LoVo (cell line): ENCODE measurements at places on chromosomes 6 and 20.

GRCh38 chr20:11813106-11813890 is 104.4 kb upstream of the BTBD3 start:
- DNase-seq: no peak

DNA sequence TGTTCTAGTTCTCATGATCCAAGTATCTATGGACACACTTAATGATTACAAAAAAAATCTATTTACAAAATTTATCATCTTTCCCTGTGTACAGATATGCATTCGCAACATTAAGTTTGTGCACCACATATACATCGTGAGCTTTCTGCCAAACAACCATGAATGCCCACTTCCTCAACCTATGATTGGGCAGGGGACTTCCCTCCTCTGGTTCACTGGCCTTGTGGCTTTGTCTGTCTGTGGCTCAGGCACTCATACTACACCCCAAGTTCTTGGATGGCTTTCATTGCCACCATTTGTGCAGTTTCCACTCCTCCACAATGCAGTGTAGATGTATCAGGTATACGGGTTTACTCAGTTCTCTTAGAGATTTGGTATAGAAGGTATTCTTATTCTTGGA is 74.9 kb downstream of the HS3ST5 start:
- DNase-seq: no peak

GRCh38 chr20:57439432-57439831 is 48.2 kb downstream of the RBM38 start:
- peak; percentile 37 for DNase-seq

GRCh38 chr20:2815242-2815900 is 584 bp downstream of the C20orf141 start:
- DNase-seq: no peak

DNA sequence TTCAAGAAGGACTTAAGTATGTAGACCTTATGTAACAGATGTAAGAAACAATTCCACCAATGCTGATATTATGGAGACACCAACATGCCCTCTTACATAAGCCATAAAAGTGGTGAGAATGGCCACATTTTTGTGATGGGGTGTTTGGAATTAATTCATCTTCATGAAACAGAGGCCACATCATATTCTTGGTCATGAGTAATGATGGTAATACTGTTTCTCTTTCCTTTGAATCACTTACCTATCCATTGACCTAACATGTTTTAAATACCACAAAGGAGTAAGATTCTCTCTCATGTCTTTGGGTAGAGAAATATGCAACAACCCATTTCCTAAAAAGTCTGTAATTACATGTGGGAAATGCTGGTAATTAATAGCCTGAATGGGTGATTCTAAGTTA is 545.4 kb upstream of the FLRT3 start:
- DNase-seq: no peak

- DNase-seq: no peak
Observed at GRCh38 chr6:166675736-166676135, 48.7 kb upstream of the RPS6KA2 start.

GRCh38 chr6:150490586-150490985 is 109.1 kb upstream of the PLEKHG1 start:
- DNase-seq: peak; percentile 80

- no peak for DNase-seq
Observed at GRCh38 chr6:9405825-9406224, 970.5 kb upstream of the SLC35B3 start.

DNA sequence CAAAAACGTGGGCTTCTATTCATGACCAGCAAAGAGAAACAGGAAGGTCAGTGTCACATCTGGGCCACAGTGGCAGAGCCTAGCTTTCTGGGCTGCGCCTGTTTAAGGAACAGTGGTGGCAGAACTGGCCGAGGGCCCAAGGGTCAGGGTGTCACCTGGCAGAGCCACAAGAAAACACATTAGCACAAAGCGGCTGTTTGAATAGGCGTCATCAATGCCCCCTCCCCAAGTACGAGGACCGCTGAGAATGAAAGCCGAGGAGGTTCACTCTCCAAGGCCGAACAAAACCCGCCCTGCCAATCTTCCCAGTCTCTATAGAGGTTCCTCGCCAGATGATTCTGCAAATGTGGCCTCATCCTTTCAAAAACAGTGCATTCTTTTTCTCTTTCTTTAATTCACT is 125.2 kb upstream of the TRAF3IP2 start:
- no peak for DNase-seq

- DNase-seq: no peak
Observed at GRCh38 chr6:103027271-103027931, 1633.9 kb downstream of the GRIK2 start.

DNA sequence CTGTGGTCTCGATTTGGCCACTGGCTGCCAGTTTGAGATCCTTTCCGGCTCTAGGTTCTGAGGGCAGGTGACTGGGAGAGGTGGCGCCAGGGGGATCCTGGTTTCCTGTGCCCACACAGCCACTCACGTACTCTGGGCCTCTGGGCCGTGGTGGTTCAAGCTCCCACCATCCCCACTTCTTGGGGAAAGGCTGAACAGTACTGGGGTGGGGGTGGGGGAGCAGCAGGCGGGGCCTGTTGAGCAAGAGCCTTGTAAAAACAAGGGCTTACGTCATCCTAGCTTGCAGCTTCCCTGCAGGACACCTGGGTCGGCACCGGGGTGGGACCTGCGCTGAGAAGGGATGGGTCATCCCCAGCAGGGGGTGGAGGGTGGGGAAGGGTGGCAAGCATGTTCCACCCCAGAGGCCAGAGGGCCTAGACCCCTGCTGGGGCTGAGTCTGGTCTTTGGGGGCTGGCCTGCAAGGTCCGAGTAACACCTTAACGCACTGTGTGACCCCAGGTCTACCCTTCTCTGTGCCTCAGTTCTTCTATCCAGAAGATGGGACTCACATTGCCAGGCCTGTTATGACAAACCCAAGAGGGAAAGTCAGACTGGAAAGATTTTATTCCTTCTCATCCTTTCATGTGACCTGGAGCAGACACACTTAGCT is 3.1 kb upstream of the CEBPB start:
- no peak for DNase-seq

DNA sequence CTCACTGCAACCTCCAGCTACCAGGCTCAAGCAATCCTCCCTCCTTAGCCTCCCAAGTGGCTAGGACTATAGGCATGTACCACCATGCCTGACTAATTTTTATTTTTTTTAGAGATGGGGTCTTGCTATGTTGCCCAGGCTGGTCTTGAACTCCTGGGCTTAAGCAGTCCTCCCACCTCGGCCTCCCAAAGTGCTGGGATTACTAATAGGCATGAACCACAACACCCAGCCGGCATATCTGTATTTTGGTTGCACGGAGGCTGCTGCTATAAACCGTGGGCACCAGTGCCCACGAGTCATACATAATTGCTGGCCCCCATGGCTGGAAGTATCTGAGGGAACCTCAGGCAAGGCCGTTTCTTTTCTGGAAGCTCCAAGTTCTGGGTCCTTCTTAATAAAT is 18.3 kb upstream of the ADRM1 start:
- no peak for DNase-seq

DNA sequence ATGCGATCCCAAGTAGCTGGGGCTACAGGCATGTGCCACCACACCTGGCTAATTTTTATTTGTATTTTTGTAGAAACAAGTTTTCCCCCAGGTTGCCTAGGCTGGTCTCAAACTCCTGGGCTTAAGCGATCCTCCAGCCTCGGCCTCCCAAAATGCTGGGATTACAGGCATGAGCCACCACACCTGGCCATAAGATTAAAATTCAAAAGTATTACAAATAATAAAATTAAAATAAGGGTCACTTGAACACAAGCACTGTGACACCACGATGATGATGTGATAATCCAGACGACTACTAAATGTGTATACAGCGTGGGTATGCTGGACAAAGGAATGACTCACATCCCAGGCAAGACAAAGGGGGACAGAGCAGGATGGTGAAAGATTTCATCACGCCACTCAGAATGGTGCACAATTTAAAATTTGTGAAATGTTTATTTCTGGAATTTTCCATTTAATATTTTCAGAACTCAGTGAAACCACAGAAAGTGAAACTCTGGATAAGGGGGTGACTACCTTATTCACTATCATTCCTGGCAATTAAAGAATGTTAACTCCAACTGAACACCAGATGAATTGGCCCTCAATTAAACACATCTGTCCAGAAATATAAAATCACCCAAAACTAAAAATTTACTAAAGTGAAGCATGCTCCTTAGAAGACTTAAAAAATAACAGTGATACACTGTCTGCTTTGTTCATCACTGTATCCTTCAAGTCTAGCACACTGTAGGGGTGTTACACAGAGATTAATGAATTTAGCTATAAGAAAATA is 13.1 kb downstream of the B4GALT5 start:
- DNase-seq: no peak

GRCh38 chr6:157420497-157420896 is 39.5 kb downstream of the ZDHHC14 start:
- no peak for DNase-seq

DNA sequence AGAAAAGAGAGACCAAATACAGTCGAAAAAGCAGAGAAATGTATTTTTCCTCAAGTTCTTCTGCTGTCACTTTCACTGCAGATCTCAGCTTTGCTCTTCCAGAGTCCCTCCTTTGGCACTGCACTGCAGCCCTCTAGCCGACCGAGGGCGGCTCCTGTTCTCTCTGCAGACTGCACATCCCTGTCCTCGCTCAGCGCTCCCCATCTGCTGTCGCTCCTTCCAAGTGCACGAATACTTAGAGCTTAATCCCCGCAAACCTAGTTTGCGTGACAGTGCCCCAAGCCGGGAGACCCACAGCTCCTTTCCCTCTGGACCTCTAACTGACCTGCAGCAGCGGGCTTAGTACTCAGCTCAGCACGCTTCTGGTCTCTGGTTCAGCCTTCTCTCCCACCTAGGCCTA is 15.2 kb downstream of the RPP21 start:
- no peak for DNase-seq

GRCh38 chr20:1934721-1935573 is 39.7 kb downstream of the SIRPA start:
- DNase-seq: no peak

DNA sequence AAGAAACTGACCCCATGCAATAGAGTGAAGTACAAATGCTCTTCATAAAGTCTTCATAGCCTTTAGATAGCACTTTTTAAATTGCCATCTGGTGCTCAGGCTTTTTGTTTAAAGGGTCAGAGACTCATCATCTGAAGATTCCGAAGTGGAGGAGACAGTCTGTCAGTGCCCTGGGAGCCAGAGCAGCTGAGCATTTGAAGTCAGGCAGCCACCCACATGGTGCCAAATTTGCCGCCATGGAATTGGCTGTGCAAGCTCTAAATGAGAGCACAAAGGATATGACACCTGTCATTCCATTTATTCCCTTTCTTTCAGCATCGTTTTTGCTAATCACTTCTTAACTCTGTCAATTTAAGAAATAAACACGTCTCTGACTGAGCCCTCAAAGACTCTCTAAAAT is 32.8 kb upstream of the CEP162 start:
- DNase-seq: no peak

DNA sequence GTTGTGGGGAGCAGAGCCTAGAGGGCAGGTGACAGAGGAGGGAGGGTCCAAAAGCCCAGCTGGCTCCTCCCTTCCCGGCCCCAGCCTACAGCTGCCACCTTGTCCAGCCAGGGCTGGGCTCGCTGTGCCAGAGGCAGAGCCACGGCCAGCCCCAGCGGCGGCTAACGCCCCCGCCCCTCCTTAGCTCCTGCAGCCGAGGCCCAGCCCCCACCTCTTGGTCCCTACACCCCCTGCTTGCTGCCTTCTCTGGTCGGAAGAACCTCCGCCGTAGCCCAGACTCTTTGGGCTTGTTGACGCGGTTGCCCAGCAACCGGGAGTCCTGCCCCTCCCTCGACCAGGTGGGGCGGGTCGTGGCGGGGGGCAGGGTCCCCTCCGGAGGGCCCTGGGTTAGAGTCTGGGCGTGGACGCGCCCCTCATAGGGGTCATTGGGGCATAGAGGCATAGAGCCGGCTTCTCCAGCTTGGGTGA is 521 bp upstream of the LKAAEAR1 start:
- DNase-seq: no peak

DNA sequence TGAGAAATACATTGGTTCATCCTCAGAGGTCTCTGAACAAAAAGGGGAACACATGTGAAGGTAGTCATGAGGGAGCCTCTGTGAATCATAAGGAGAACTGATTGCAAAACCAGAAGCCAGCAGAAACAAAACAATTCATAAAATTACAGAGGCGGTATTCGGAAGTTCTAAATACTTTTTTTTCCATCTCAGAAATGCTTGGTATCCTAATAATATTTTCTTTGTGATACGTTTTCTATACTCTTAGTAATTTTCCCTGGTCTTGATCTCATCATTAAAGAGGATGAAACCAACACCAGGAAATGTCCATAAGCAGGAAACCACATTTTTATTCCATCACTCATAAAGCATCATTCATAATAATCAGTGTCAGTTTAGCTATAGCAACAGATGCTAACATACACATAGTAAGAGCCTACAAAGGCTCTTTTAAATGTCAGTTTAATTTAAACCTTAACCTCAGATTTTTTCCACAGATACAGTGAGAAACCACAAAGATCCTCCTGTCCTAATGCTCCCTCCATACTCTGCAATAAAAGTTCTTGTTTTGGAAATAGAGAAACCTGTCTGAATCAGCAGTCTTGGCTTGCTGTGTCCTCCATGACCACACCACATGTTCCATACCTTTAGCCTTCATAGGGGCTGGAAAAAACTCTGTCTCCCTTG is 29.2 kb downstream of the SGK1 start:
- DNase-seq: no peak

GRCh38 chr6:111520524-111520923 is 37.5 kb upstream of the REV3L start:
- DNase-seq: no peak

- peak; percentile 41 for DNase-seq
Observed at GRCh38 chr20:58890518-58891085, 38.1 kb downstream of the GNAS start.

DNA sequence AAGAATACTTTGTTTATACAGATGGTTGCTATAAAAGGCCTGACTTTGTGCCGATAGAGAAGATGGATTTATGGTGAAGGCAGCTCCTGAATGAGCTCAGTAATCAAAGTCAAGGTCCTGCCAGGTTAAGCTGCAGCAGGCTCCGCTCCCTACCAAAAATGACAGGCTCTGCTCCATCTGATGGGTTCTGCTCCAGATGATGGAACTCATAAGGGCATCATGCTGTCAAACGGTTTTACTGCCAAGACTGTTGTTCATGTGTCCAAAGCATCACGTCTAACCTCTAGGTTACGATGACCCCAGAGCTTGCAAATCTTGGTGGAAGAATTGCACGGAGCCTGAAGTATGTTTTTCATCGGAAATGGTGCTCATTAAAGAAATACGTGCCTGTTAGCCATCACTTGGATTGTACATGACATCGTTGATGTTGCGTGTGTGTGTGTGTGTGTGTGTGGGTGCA is 19.2 kb upstream of the PTGIS start:
- no peak for DNase-seq

DNA sequence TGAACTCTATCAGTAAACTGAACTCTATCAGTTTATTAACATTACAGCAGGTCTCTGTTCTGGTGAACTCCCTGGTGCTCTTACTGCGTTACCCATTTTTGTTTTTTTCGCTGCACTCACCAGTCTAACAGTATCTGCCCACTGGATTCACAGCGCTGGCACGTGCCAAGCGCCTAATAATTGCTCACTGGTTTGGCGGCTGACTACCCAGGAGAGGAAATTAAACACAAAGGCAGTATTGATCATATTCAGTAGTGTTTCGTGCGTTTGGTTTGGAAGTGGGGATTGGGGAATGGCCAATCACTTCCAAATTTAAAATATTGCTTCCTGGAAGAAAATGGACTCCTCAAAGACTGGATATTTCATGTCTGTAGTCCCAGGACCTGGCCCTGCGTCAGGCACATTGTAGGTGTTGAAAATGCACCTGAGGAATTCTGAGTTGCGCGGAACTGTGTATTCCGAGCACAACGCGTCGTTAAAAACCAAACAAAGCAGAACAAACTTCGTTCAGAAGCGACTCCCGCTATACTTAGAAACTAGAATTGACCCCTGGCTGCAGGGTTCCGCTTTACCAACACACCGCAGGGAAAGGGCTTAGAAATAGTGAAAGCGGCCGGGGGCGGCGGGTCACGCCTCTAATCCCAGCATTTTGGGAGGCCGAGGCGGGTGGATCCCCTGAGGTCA is 1.1 kb upstream of the RPS12 start:
- DNase-seq: peak; percentile 24
